ENCODE measurements at places on chromosomes 13 and 19. TPM values are rescaled to one million over a fixed set of nuclear protein-coding genes. Genes with fewer than 3 reads are reported as not detected.

- DNase-seq = peak; percentile 74
Observed at GRCh38 chr19:8158411-8159074, 9.2 kb upstream of the FBN3 start.

Gene C19orf67
- polyA plus RNA-seq = not detected

DNA sequence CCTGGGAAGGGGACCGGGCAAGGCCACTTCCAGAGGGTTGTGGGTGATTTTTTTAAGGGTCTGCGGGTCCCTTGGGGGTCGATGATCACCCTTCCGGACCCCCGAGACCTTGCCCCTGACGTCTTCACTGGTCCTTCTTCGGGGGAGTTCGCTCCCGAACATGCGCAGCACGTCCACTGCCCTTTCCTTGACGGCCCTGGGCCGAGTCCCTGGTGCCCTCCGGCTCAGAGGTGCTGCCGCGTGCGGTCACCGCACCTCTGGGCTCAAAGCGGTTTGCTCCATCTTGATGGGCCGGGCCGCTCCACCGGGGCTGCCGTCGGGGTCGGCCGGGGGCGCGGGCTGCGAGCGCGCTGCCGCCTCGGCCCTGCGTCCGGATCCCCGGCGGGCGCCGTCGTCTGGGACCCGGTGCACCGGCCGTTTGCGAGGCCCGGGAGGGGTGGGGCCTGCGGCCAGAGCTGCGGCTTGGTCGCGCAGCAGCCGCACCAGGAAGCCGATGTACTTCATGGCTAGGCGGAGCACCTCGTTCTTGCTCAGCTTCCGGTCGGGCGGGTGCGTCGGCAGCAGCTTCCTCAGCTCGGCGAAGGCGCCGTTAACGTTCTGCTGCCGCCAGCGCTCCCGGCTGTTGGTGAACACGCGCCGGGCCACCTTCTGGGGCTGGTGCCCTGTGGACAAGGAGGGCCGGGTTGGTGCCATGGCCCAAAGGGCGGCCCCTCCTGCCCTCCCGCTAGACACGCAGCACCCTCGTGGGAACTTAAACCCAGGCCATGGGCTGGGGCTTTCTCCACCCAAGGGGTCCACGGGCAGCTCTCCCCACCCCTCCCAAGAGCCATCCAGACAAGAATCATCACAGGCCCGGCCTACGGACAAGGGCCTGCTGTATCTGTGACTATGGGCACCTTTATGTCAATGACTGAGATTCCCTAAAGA lies 3.3 kb downstream of the LYL1 start:
- DNase-seq = peak; percentile 91

Gene GIPC1
- polyA plus RNA-seq = 351 TPM

- no peak for DNase-seq
Observed at GRCh38 chr13:50691176-50691680, 152.3 kb downstream of the DLEU7 start.

Gene MEX3D
- 10.3 TPM for polyA plus RNA-seq

DNA sequence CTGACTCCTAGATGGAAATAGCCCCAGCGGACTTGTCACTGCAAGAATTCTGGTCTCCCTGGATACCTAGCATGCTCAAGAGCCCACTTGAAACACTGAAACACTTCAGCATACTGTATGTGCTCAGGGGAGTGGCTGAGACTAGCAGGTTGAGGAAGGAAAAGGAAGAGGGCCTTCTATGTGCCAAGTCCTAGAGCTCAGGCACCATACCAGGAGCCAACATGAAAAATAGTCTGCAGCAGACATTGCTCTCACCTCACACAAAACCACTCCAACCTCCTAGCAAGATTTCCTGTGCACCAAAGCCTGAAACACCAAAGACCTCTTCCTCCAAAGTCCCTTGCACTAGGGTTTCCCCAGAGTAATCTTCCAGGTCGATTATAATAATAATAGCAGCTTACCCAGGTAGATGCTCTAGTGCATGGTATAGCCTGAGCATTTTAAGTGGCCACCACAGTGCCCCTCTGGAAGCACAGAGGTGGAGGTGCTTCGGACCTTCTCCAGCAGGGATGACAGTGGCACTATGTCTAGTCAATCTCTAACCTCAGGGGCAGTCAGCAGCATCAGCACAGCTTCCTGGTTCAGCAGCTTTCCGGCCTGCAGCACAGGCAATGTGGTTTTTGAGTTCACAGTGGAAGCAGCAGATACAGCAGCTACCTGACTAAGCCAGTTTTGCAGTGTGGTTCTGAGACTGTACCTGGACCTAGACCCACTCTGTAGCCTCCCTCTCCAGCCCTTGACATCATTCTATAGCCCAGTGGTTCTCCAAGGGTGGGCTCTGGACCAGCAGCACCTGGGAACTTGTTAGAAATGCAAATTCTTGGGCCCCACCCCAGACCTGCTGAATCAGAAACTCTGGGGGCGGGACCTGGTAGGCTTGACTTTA lies 45.6 kb upstream of the UBE2L5 start:
- DNase-seq = no peak

DNA sequence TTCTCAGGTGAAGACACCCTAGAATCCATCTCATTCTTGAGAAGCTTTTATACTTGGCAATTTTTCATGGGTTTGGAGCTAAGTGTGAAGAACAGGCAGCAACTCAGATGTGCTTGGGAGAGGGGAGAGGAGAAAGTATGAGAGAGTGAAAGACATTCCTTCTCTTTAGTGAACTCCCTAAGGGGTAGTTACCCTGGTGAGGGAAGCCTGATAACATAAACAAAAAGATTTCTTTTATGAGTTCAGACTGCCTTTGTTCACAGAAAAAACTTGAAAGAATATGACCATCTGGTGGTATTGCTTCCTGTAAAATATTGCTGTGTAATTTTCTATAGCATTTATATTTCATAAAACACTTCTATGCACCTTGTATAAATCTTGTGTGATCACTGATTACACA lies at the start of gene STOML3:
Gene STOML3 (minus strand): TSS at position 139 of the 400 bp plus-strand sequence. CDS start 110 bp downstream, at position 29.
- DNase-seq = no peak

DNA sequence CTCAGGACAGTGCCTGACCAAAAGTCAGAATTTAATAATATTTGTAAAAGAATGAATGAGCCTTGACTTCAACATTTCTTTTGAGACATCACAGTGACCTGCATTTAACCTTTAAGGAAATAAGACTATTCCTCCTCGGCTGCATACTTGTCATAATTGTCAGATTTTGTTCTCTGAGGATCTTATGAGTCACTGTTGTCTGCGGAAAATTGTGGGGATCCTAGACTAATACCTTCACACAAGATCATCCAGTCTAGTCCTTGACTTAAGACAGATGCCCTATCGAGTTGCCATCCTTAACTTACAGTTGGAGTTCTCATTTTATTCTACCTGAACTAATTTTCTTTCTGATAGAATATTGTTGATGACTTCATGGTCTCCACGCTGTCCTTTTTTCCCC lies 198.4 kb downstream of the DLEU7 start:
- no peak for DNase-seq

DNA sequence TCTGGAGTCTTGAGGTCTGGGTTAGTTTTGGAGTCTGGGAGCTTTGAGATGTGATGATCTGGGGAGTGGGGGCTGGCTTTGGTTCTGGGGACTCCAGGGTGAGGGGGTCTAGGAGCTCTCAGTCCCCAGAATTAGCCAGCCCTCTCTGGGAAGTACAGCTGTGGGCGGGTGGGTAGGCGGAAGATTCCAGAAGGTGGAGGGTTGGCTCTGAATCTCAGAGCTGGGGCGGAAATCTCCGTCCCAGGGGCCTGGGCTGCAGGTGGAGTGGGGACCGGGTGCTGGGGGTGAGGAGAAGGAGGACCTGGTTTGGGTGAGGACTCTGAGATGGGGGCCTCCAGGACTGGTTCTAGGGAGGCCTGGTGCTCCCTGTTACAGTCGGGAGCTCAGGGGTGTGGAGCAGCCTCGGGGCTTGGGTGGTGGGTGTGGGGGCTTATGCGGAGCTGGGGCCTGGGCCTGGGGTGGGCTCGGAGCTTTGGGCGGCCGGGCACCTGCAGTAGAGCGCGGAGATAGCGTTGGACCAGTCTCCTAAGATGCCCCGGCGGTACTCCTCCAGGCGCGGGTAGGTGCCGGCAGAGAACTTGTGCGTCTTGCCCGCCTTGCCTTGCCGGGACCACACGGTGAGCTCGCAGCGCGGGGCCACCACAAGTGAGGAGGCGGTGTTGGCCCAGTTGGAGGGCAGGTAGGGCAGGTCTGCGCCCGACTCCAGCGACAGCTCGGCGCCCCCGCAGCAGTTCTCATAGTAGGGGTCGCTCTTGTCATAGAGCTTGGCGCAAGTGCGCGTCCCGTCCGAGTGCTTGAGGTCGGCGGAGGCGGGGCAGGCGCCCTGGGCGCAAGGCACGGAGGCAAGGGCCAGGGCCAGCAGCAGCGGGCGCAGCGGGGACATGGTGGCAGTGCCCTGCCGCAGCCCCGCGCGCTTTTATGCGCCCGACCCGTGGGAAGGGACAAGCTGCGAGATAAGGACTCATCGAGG lies at the start of gene SYCN:
Gene SYCN (minus strand): TSS at position 892 of the 970 bp plus-strand sequence. CDS start 9 bp downstream, at position 883.
- DNase-seq = no peak

DNA sequence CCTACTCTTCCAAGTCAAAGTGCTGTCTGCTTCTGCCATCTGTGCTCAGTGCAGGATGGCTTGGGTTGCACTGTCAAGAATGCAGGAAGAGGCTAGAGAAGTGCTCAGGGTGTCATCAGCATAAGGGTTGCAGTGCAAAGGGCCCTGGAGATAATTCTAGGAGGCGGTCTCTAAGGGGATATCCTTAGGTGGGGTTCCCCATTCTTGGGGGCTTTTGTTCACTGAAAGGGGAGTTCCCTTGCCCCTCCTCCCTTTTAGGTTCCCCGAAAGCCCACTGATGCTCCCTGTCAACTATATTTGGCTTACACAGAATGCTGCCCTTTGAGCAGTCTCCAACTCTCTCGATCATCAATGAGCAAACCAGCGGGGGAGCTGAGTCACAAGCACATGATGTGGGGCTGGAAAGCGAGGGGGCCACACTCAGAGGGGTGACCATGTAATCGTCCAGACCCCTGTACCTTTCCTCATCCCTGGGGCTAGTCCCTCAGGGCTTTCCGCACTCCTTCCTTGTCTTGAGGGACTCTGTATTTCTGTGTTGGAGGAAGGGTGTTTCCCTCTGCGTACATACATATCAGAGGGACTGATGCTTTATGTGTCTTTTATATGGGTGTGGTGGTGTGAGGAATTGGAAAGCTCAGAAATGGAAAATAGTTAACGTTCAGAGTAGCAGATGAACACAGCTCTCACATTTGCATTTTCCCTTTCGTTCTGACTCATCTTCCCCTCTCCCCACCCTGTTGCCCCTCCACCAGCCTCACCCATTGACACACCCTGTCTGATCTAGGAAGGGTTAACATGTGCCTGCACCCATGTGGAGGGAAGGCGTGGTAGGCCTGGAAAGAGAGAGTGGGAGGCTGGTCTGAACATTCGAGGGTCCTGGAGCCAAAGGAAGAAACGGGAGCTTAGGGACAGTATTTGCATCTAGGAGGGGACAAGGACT lies 6.7 kb downstream of the ZBTB32 start:
- DNase-seq = no peak

DNA sequence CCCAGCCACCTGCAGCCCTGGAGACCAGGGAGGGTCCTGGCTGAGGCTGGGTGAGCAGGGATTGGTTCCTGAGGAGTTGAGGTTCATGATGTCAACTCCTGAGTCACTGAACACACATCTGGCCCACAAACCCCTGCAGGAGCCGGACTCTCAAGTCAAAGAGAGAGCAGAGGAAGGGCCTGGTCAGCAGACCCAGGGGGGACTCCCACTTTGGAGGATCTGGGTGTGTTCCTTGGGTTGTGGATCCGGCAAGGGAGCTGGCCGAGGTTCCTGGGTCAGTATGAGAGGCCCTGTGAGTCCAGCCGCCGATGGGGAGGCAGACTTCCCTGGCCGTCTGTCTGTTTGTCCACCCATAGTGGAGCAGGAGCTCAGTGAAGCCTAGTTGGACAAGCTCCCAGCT lies 4.0 kb downstream of the SLC7A10 start:
- no peak for DNase-seq

Gene SLC10A2
- polyA plus RNA-seq = not detected

GRCh38 chr13:43293008-43293407 lies 269.6 kb downstream of the DNAJC15 start:
- no peak for DNase-seq

- no peak for DNase-seq
Observed at GRCh38 chr13:51645154-51645650, 60.9 kb downstream of the WDFY2 start.

Gene ZNF534
- not detected for polyA plus RNA-seq

DNA sequence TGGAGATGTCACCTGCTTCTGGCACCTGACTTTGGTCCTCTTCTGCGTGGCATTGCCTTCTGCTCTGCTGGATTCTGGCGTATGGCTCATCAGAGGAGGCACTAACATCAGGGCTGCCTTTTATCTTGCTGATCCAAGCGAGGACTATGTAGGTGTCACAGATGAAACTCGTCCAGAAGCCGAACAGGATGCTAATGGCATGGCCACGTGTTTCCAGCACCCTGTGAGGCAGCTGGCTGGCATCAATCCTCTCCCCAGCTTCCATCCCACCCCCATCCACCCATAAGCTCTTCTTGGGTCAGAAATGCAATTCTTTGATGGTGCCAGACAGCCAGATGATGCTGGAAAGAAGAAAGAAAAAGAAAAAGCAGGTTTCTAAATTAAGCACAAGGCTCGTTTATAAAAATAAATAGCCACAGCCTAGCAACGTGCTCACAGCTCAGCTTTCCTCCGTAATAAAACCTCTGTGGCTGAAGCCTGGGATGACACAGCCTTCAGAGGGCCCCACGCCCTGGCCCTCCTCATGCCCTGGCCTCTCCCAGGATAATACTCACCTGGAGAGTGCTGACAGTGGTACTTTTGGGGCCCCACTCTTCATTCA lies 212.9 kb upstream of the SERP2 start:
- DNase-seq = peak; percentile 71

GRCh38 chr19:3580156-3580934 lies 4.9 kb upstream of the GIPC3 start:
- no peak for DNase-seq

DNA sequence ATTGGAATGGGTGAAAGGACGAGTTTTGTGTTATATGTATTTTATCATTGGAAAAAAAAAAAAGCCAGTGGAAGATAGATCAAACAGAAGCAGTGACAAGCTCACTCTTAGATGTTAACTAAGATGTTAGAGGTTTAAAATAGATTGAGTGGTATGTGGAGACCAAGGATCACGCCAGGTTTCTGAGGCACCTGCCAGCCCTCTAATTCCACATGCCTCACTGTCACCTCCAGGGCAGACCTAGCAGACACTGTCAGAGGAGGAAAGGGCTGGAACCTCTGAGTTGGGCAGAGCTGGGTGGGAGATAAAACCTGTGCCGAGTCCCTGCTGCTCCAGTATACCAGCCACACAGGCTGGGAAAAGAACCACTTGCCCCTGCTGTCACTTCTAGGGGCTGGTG lies 57.5 kb upstream of the SIAH3 start:
- DNase-seq = no peak

- DNase-seq = no peak
Observed at GRCh38 chr13:102586615-102587014, 10.2 kb upstream of the TPP2 start.

GRCh38 chr19:2428756-2429711 lies 1.6 kb upstream of the TIMM13 start:
- DNase-seq = no peak

Data from sigmoid colon (tissue), 7 donors.